ENCODE measurements at places on chromosomes 4 and X.

DNA sequence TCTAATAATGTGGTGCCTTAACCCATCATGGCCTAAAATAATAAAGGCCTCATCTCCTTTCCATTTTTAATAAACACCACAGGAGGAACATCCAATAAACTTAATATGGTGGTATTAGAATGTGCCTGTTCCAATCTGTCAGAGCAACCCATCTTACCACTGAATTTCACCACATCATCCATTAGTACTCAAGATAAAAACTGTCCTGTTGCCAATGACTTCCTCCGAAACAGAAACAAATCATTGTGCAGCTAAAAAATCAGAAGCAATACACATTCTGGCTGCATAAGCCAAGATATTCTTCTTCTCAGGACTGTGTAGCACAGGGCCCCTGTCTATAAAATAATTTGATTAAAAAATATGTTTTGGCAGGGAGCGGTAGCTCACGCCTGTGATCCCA lies 18.5 kb downstream of the TLR10 start:
- DNase-seq = no peak

DNA sequence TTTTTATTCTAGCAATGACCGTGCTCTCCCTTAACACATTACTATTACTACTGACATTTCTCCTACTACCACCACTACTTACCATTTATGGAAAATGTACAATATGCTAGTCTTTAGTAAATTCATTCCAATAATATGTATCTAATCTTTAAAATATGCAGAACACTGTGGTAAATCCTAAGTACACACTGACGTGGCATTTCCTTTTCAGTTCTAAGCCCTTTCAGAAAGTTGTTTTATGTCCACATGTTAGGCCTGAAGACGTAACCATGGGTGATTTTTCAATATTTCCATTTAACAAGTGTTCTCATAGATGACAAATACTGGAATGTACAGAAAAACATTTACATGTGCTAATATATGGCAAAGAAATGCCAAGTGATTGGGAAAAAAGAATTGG lies 268.6 kb upstream of the SLIT2 start:
- DNase-seq = no peak

GRCh38 chr4:14054391-14054790 lies 426.9 kb upstream of the BOD1L1 start:
- DNase-seq = no peak

GRCh38 chr4:5866841-5867813 lies 25.8 kb downstream of the CRMP1 start:
- no peak for DNase-seq

DNA sequence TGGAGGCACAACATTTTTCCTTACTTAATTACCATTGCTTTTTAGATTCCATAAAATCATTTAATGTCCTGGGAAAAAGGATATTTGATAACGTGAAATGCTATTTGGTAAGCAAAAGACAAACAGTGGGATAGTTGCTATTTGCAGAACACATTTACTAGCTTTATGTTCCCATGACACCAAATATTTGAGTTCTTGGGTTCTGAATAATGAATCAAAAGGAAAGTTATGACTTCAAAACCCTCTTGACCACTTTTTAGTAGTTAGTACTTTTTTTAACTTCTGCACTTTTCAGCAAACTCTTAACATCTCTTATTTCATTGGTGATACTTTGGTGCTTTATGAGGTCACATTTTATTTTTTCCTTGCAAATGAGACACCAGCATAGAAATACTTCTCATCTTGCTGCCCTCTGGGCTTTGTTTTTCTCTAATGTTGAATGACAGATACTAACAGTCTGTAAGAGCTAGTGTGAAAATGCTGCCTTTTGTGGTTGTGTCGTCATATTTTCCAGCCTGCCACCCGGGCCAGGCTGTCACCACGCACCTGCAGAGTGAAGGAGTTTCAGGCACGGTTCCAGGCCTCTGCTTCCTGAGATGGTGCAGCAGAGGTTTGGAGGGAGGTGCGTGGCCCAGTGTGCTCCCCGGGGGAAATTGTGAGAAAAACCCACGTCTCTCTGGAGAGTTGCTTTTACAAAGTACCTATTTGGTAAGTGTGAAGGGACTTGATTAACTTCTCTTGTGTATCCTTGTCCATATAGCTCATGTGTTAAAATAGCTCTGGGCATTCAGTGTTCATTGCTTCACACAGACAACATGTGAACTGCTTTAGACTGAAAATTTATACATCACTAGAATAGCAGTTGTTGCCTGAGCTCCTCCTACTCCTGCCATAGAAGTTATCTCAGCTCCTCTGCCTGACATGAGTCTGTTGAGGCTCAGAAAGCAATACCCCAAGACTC lies 34.7 kb downstream of the MSL3 start:
- no peak for DNase-seq

All from hematopoietic multipotent progenitor cell treated with erythropoietin and hydrocortisone succinate and interleukin-3 and kit ligand, for 15 days (in vitro differentiated cells).